T-helper 22 cell (primary cell): ENCODE measurements at places on chromosomes 5 and 9.
A peak's percentile ranks its signal among the peaks of the same experiment; 100 is the strongest.

DNA sequence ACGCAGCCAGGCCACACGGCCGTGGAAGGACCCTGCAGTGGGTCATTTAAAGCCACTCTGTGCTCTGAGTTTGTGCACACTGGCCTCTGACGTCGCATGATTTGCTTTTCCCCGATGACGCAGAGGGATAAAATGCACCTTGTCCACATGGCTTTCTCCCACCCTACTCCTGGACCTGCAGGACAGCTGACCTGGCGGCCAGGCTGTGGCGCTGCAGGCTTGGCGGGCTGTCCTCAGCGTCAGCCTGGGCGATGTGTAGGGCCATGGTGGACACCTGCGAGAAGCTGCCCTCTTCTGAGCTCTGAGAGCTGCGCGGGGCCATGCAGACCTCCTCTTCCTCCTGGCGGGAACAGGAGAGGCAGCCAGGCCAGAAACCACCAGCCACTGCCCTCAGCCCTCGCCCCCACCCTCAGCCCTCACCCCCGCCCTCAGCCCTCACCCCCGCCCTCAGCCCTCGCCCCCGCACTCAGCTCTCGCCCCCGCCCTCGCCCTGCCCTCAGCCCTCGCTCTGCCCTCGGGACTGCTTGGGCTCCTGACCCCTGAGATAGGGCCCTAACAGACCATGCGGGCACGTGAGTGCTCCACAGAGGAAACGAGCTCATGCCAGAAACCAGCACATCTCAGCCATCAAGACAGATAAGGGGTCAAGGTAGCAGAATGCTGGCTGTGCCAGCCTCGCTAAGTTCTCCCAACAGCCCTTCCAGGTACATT, 20.0 kb upstream of the SCGB3A1 start:
- DNase-seq: no peak

- DNase-seq: no peak
These were observed 8.4 kb upstream of the FAM81B start for GRCh38 chr5:95382801-95383200.

- peak; percentile 14 for DNase-seq
These were observed at the start of gene SH3RF2 for GRCh38 chr5:145936401-145937131. TSS of gene SH3RF2 (plus strand) at chr5:145936578. CDS start at chr5:145937929, 1,351 bp downstream.

DNA sequence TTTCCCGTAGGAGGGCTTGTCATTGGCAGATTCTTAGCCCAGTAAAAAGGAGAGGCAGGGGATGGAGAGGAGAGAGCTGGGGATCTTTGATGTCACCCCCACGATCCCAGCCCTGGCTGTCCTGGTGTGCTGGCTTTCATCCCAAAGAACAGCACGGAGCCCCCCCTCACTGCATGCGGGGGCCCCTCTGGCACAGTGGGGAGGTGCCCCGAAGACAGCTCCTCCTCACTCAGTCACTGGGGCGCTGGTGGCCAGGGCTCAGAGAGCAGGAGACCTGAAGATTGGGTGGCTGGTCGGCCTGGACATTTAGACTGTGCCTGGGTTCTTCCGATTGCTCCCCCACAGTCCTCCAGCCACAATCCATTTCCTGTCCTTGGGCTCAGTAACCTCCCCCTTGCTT, 207.5 kb downstream of the MELK start:
- no peak for DNase-seq

GRCh38 chr5:170150713-170151096, 45.0 kb downstream of the FOXI1 start:
- DNase-seq: no peak

DNA sequence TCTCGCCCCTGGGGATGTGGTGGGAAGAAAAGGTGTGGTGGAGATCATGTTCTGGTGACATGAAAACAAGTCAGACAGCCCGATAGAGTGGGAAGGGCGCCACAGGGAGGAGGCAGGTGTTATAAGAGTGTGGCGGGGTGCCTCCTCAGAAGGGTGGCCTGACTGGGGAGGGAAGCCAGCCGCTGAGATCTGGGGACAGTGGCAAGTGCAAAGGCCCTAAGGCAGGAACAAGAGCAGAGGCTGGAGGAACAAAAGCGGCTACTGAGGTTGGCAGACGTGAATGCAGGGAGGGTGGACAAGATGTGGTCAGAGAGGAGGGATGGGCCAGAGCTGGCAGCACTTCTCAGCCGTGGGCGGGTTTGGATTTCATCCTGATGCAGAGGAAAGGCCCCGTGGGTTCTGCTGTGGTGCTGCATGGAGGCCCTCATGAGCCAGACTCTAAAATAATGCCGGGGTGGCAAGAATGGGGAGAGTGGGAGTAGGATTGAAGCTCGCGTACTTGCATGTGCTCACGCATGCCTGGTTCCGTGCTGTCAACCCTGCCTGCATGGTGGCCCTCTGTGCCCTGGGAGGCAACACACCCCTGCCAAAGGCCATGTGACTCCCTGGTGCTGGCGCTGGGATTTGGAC, 89.2 kb downstream of the MVB12B start:
- DNase-seq: no peak

DNA sequence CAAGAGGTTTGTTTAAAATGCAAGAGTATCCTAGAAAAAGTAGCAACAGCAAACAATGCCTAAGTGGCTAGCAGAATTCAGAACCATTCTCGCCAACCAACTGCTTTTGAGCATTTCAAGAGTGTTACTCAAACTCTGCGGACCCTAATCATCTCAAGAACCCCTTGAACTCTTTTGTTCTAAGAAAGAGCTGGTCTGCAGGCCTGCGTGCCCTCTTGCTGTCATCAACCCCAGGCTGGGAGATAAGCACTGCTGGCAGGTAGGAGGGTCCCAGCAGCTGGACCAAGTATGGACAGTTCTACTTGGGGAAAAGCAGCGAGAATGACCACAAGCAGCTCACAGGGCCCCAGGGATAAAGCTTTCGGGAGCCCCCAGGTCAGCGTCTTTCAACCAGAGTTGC, 38.3 kb downstream of the MYO10 start:
- DNase-seq: no peak

- no peak for DNase-seq
These were observed 45.7 kb downstream of the GTF3C4 start for GRCh38 chr9:132716007-132716406.

DNA sequence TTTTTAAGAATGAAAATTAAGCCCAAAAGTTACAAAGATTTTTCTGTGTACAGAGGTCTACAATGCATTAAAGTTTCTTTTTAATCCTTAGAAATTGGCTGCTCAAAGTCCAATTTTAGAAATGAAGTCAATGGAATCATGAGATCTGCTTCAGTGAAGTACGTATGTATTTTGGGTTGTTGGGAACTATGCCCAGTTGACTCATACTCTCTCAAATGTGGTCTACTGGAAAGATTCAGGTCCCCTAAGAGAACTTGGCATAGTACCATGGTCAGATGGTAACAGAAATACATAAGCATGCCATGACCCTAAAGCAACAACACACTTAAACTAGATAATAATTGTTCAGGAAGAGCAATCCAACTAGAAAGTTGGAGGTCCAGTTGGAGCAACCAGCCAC, 23.0 kb downstream of the FBLL1 start:
- no peak for DNase-seq
